ENCODE measurements at places on chromosomes 3 and 15. TPM values are rescaled to one million over a fixed set of nuclear protein-coding genes. Genes with fewer than 3 reads are reported as not detected.

CLSTN2 gene
- total RNA-seq: 2.4 TPM

TFG gene
- 65.4 TPM for total RNA-seq

CD96 gene
- 0.90 TPM for total RNA-seq

- peak; percentile 27 for DNase-seq
Observed at GRCh38 chr15:67813104-67813634, 12.1 kb upstream of the SKOR1 start.

- no peak for DNase-seq
Observed at GRCh38 chr3:1026395-1026794, 66.4 kb upstream of the CNTN6 start.

GRCh38 chr15:64961013-64961412, 28.7 kb downstream of the SPG21 start:
- DNase-seq: no peak

DNA sequence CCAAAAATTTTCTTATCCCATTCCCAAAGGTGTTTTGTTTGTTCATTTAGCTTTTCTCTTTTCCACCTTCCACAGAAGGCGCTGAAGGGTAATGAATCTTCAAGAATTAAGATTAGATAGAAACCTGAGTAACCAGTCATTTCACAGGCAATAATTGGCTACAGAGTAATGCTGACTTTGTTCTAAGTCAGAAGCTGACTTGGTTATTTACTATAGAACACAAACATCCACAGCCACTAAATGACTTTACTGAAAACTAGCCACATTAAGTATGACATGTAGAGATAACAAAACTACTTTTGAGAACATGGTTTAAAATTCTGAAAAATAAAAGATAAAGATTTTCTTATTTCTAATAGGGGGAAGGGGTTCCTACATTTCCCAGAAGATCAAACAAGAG, 7.8 kb downstream of the CLDND1 start:
- DNase-seq: no peak

- DNase-seq: no peak
Observed at GRCh38 chr3:23244324-23245041, 41.4 kb downstream of the UBE2E2 start.

- no peak for DNase-seq
Observed at GRCh38 chr15:98405013-98405412, 243.3 kb upstream of the IGF1R start.

DNA sequence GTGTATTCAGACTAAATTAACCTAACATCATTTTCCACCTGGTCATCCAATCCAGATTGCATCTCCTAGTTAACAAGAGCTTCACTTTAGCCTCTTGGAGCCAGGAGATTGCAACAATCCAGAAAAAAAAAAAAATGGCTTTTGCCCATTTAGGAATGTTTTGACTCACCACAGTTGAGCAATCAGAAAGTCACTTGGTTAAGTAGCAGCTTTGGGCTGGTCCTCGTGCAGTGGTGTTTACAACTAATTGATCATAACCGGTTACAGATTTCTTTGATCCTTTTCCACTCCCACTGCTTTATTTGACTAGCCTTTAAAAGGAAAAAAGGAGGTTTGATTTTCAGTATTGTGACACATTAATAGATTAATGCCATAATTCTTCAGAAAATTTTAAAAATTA, 688.8 kb upstream of the CCDC54 start:
- DNase-seq: no peak

CCDC50 gene
- total RNA-seq: 44.8 TPM

GRCh38 chr3:18284716-18285115, 140.4 kb downstream of the SATB1 start:
- no peak for DNase-seq

CPNE9 gene
- total RNA-seq: not detected

IL20RB gene
- 6.6 TPM for total RNA-seq

GRCh38 chr3:120153294-120153693, 59.0 kb upstream of the GSK3B start:
- no peak for DNase-seq

ADAMTS9 gene
- 9.9 TPM for total RNA-seq

GRCh38 chr3:133161656-133162055, 123.5 kb downstream of the TMEM108 start:
- no peak for DNase-seq

GRCh38 chr3:14583548-14584091, 43.5 kb upstream of the GRIP2 start:
- DNase-seq: no peak

DNA sequence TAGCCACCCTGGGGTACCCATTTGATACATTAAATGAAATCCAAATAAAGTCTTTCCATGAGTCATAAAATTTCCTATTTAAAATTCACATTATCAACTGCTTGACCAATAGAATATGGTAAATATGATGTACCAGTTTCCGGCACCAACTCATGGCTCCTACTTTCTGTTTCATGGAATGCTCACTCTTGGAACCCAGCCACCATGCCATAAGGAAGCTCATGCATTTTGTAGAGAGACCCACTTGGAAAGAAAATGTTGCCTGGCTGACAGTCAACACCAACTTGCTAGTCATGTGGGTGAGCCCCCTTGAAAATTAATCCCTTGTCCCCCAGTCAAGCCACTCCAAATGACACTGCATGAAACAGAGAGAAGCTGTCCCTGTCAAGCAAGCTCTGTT, 57.2 kb downstream of the WWTR1 start:
- DNase-seq: no peak

- DNase-seq: no peak
Observed at GRCh38 chr3:113169891-113170452, 41.4 kb upstream of the BOC start.

MESP2 gene
- not detected for total RNA-seq

- no peak for DNase-seq
Observed at GRCh38 chr15:68608206-68608843, 29.5 kb downstream of the CORO2B start.

DNA sequence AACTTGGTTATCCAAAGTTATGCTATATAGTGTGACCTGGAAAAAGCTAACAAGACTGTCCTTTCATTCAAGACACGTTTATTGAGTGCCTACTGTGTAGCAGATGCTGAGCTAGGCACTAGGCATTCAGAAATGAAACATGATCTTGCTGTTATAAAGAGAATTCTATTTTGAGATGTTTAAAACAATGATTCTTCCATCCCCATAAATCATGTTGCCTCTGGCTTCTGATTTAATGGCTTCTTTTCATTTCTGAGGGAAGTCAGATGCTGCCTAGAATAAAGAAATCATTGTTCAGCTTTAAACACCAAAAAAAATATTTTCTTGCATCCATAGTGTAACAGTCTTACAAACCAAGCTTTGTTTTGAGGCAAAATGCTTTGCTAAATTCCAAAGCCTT, 620.9 kb upstream of the UBE2E2 start:
- DNase-seq: no peak

PAQR5 gene
- 0.59 TPM for total RNA-seq

- no peak for DNase-seq
Observed at GRCh38 chr15:60061758-60062157, 57.6 kb downstream of the FOXB1 start.

GRCh38 chr3:32184187-32184730, 54.2 kb upstream of the CMTM8 start:
- DNase-seq: no peak

DET1 gene
- total RNA-seq: 1.3 TPM
